ENCODE measurements at places on chromosomes 1 and 21. TPM values are rescaled to one million over a fixed set of nuclear protein-coding genes. Genes with fewer than 3 reads are reported as not detected.

The B3GALT5 gene
- total RNA-seq, result 36.4 TPM

The MMP23B gene
- total RNA-seq, result 8.7 TPM

The DSCAM gene
- total RNA-seq, result 0.35 TPM

The ICOSLG gene
- total RNA-seq, result 8.5 TPM

The CFHR4 gene
- not detected for total RNA-seq

The SERPINC1 gene
- not detected for total RNA-seq

The AXDND1 gene
- total RNA-seq, result 21.1 TPM

The TFAP2E gene
- total RNA-seq, result 0.67 TPM

The CA14 gene
- 0.41 TPM for total RNA-seq

The TXNIP gene
- total RNA-seq, result 683 TPM

The MFSD2A gene
- total RNA-seq, result 29.6 TPM

The TRIM46 gene
- total RNA-seq, result 0.76 TPM

DNA sequence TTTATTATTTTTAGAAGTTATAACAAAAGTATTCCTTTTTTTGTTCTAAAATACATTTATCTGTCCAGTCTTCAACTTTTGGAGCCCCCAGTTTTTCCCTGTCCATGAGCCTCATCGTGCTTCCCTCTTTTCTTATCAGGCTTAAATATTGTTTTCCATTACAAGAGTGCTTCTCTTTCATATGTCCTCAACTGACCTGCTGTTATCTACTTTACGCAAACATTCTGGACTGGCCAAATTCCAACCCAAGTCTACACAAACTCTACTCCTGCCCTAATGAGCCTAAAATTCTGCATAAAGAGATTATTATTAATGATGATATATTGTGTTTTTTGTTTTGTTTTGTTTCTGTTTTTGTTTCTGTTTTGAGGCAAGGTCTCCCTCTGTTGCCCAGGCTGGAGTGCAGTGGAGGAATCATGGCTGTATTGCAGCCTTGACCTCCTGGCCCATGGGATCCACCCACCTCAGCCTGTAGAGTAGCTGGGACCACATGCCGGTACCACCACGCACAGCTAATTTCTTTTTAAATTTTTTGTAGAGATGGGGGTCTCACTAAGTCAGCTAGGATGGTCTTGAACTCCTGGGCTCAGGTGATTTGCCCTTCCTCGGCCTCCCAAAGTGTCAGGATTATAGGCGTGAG, 318.8 kb upstream of the NEGR1 start:
- DNase-seq, result no peak

GRCh38 chr1:163029901-163030300, 39.3 kb upstream of the RGS4 start:
- no peak for DNase-seq

DNA sequence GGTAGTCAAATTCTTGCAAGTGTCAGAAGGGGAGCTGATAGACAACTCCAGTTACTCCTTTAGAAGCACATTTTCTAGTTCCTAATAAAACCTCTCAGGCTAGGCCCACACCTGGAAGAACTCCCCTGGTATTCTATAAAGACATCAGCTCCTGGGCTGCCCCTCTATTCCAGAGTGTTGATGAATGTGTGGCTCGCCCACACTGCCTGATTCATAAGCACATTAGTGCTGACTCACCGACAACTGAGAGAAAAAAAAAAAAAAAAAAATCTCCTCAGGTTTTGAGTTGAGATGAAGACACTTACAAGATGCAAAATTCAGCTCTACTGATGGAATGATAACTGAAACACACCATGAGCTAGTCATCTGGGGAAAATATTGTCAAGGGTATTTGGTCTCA, 188.1 kb downstream of the TNR start:
- DNase-seq, result no peak

- no peak for DNase-seq
These were observed 912 bp upstream of the SIPA1L2 start for GRCh38 chr1:232630894-232631195.

- DNase-seq, result no peak
These were observed 43.0 kb upstream of the CCDC190 start for GRCh38 chr1:162904023-162904422.

DNA sequence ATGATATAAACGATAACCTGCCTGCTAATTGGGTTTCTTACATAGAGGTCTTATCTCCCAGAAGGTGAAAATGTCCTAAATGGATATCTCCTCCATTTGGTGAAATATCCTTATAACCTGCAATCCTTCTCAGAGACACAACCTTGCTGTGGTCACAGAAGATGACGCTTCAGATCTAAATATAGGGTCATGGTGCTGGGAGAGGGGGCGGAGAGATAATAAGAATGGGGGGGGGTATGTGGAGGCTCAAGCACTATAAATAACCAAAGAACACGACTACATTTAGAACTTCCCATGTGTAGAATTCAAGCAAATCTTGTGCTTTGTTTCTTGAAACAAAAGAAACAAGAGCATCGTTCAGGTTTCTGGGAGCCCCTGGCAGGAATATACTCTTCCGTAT, 260.6 kb upstream of the ESRRG start:
- no peak for DNase-seq

GRCh38 chr1:15762546-15762945, 4.0 kb downstream of the FBLIM1 start:
- no peak for DNase-seq

- no peak for DNase-seq
These were observed 10.2 kb upstream of the HNRNPR start for GRCh38 chr1:23354245-23354644.

- DNase-seq, result no peak
These were observed 125.3 kb upstream of the ETS2 start for GRCh38 chr21:38680401-38680800.

- no peak for DNase-seq
These were observed 1041.3 kb upstream of the ADGRL4 start for GRCh38 chr1:80047791-80048190.

GRCh38 chr1:95388031-95388430, 154.0 kb downstream of the RWDD3 start:
- no peak for DNase-seq

DNA sequence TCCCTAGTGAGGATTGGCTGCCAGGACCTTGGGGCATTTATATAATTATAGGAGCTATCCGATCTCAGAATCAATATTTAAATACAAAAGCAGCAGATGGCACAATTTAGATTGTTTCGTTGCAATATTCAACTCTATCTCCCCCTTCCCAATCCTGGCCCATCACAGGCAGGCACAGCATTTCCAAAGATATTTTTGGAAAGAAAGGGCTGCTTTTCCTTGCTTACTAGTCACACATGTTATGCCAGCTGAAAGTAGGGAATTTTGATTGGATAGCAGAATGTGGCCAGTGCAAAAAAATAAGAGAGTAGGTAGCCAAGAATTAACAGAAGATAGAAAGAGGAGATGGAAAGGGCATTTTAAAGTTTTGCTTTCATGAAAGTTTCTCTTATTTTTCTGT, 37.9 kb downstream of the IL12RB2 start:
- DNase-seq, result no peak

GRCh38 chr1:227343206-227343605, 24.9 kb upstream of the CDC42BPA start:
- no peak for DNase-seq

DNA sequence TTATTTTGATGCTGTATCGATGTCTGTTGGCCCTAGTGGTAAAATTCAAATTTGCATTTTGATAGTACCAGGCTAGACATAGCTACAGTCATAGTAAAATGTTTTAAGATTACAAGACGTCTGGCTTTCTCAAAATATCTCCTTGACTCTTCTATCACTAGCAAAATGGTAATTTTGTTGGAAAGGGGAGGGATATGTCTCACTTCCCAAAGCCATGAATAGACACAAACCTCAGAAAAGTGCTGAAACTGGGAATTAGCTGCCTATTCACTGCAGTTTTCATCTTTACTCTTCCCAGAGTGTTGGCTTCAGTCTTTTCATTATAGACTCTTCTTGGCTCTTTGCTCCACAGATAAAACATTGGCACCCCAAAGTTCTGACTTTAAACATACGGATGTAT, 1009.9 kb downstream of the ADGRL2 start:
- no peak for DNase-seq

- no peak for DNase-seq
These were observed 12.1 kb upstream of the DIPK1A start for GRCh38 chr1:92973203-92973897.

- no peak for DNase-seq
These were observed 29.7 kb downstream of the TSHB start for GRCh38 chr1:115059316-115059715.

DNA sequence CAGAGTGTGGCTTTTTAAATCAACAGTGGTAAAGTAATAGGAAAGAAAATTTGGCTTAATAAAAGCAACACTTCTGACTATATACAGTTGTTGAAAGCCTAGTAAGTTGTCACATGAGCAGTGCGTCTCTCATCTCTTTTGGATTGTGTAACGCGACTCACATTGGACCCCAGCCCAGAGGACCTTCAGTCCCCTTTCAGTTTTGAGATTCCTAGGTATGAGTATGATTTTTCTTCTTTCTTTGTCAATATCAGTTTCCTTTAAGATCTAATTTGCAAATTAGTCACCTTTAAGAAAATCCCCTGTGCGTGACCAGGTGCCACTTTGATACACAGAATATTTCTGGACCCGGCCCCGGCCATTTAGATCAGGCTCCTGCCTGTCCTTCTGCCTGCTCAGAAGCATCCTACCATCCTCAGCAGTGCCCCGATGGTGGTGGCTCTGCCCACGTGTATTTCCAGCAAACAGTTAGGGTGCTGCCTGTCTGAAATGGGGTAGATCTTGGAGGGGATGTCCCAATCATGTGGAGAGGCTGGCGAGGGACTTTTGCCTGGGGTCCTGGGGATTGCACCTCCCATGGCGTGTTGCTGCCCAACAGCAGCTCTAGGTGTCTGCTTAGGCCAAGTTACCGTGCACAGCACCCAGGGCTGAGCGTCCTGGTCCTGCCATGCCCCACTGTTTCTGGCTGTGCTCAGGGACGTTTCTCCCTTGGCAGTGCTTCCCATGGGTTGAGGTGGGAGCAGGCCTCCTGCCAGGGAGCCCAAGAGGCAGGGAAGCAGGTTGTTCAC, 21.1 kb downstream of the SNAP47 start:
- no peak for DNase-seq
